Forelimb muscle (tissue), 1 donor: ENCODE measurements at places on chromosomes 2 and 18. TPM values are rescaled to one million over a fixed set of nuclear protein-coding genes. Genes with fewer than 3 reads are reported as not detected.

ANKRD30B gene
- polyA plus RNA-seq = 0.06 TPM

GKN2 gene
- polyA plus RNA-seq = not detected

EPHA4 gene
- 8.7 TPM for polyA plus RNA-seq

STON1 gene
- 8.1 TPM for polyA plus RNA-seq

RPRD1A gene
- 42.7 TPM for polyA plus RNA-seq

HTR2B gene
- polyA plus RNA-seq = 0.11 TPM

ASPRV1 gene
- polyA plus RNA-seq = 2.9 TPM

ZNF396 gene
- polyA plus RNA-seq = 0.96 TPM

HRH4 gene
- 0.08 TPM for polyA plus RNA-seq

DYTN gene
- polyA plus RNA-seq = not detected

RAB27B gene
- 0.61 TPM for polyA plus RNA-seq

ELOA2 gene
- not detected for polyA plus RNA-seq

- no peak for DNase-seq
Measured at GRCh38 chr2:102397209-102397608, 25.8 kb upstream of the IL18RAP start.

DNA sequence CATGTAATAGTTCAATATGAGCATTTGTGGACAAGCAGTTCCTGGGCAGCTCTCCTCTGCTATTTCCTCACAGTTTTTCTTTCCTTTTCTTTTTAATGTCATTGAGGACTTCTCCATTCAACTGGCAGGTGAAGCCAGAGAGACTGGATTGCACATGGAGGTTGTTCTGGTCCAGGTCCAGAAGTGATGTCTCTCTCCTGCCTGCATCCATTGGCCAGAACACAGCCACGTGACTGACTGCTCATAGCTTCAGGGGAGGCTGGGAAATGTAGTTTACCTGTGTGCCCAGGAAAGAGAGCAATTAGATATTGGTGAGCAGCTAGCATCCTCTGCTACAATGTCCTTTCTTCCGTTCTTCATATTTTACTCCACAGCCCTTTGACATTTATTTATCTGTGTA is 20.2 kb upstream of the ADAM23 start:
- no peak for DNase-seq

- no peak for DNase-seq
Measured at GRCh38 chr18:2970772-2971659, 41.9 kb downstream of the LPIN2 start.

GRCh38 chr2:174535083-174535482 is 48.3 kb upstream of the GPR155 start:
- DNase-seq = no peak

DNA sequence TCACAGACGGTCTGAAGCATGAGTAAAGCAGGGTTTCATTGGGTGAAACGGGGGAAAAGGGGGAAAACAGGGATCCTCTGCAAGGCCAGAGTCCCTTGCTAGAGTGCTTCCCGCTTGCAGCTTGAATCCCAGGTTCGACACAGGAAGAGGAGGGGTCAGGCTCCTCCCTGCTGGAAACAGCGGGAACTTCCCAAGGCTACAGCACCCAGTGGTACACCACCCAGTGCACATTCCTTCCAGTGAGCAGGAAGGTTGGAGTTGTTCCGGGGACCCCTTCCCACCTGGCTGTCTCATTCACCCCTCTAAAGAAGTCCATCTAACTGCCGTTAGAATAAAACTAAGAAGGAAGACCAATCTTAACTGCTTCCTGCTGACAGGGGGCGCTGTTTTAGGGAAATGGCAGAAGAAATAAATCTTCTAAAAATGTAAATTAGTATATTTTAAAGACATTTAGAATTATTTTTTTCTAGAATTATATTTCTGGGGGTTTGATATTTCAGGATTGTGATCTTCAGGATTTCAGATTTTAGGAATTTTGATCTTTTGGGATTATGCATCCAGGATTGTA is 230.9 kb downstream of the RBM43 start:
- no peak for DNase-seq

- no peak for DNase-seq
Measured at GRCh38 chr2:241009601-241010530, 11.4 kb downstream of the SNED1 start.

DNA sequence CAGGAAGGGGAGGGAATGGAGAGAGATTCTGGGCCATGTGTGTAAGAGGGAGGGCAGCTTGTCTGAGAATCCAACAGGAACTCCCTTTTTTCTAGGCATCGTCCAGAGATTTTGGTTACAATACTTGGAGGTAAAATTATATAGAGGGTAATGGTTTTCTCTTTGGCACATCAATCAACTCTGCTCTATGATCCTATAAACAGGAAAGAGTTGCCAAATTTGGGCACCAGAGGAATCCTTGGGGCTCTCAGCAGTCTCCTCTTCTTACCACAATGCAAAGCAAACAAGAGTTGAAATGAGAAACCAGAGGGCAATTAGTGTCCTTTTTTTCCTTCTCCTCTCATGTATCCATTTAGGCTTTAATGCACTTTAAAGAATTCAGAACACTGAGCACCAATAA is 243.4 kb downstream of the SLC8A1 start:
- no peak for DNase-seq

DNA sequence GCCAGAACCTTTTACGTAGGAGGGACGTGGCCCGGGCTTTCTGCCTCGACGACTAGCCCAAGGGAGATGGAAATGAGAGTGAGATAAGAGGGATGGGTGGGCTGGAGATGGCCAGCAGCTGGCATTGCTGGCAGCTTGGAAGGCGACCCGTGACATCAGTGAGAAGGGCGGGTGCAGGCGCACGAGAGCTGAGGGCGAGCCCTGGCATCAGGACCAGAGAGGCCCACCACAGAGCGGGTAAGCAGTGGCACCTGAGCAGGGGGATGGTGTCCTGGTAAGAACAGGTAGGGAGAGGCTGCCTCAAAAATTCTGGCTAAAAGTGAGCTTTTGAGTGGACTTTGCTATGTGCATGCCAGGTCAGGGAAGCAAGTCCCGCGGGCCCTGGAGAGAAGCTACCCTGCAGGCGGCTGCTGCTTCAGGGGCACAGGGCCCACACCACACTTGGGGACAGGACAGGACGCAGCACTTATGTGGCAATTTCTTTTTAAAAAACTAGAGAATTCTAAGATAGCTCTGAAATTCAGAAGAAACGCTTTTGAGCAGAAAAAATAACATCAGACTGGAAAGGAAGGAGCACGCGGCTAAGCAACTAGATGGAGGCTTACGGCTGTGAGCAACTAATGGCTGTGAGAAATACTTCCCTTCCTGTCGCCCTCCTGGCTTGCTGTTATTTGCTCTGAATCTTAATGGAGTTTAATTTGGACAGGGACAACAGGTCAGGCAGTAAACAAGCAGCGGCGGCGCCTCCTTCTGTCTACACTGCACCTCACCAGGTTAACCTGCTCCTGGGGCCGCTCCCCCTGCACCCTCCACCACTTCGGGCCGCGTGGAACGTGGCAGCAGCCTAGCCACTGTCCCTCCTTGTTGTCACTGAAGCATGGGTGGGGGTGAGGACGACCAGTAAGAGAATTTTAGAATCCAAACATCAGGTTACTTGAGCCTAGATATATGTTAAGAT is 20.5 kb downstream of the THAP4 start:
- DNase-seq = no peak

DNA sequence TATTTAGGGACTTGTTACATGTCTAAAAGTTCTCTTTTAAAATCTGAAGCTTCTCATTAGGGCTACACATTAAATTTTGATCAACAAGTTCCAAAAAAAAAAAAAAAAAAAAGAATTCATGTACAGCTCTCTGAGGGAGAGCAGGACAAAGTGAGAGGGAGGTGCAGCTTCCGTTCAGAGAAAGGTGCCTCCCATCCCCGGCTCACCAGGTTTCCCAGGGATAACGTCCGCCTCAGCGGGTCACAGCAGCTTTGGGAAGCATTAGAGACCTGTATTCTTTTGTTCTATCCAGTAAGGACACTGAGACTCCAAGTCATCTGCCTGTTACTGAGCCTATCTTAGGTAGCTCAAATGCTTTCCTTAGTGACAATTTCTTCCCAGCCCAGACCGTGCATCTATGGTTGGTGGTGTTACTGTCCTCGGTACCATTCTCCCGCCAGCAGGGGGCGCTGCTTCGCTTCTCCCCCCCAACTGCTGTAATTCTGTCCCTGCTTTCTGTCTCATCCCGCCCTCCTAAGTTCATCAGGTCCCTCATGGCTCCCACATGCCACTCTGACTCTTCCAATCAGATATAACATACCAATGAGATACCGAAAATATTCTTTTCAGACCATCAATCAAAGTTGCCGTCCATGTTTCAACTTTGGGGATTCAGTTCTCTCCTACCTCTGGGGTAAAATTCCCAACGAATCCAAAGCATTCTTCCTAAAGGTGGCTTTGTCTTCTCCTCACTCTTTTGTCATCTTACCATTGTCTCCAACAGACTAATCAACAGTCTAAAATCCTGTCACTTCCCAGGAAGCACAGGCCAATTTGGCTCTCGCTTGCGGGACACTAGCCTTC is 466.5 kb downstream of the METTL4 start:
- DNase-seq = no peak

- DNase-seq = no peak
Measured at GRCh38 chr18:77124452-77124922, 8.1 kb downstream of the MBP start.

GRCh38 chr2:101179982-101180381 is 28.8 kb upstream of the TBC1D8 start:
- no peak for DNase-seq

GRCh38 chr2:208103616-208104015 is 20.7 kb downstream of the CRYGD start:
- no peak for DNase-seq

DNA sequence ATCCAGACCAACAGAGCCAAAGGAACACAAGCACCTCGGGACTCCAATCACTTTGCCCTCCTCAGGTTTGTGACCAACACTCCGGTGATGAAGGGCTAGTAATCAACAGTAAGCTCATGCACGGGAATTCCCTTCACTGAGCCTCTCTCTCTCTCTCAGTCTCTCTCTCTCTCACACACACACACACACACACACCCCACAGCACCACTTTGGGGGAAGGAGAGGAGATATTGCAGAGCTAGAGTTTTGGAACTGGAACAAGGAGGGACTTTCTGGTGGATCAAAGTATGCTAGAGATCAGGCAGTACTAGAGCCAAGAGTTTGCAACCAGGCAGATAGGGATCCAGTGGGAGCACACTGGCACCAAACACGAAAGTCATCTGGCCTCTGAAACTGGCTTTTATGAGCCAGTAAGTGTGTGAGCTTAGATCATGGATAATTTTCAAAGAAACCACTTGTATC is 98.7 kb downstream of the ANKRD44 start:
- DNase-seq = no peak

DNA sequence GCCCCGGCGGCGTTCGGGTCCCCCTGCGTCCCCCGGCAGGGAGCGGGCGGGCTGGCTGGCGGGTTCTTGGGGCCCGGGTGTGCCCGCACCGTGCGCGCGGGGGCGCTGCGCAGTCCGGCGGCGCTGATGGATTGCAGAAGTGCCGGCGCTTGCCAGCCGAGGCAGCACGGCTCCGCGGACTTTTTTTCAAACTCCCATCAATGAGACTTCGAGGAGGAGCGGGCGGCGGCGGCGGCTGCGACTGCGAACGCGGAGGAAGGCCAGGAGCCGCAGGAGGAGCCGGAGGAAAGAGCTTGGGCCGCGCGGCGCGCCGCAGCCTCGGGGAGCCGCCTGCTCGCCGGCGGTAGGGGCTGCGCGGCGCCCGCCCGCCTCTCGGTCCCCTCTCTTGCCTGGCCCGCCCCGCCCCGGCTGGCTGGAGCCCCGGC is at the start of gene GLI2:
TSS of gene GLI2 (plus strand) at position 123 of the 425 bp plus-strand sequence. CDS start 61,453 bp downstream, outside the sequence.
- DNase-seq = no peak

DNA sequence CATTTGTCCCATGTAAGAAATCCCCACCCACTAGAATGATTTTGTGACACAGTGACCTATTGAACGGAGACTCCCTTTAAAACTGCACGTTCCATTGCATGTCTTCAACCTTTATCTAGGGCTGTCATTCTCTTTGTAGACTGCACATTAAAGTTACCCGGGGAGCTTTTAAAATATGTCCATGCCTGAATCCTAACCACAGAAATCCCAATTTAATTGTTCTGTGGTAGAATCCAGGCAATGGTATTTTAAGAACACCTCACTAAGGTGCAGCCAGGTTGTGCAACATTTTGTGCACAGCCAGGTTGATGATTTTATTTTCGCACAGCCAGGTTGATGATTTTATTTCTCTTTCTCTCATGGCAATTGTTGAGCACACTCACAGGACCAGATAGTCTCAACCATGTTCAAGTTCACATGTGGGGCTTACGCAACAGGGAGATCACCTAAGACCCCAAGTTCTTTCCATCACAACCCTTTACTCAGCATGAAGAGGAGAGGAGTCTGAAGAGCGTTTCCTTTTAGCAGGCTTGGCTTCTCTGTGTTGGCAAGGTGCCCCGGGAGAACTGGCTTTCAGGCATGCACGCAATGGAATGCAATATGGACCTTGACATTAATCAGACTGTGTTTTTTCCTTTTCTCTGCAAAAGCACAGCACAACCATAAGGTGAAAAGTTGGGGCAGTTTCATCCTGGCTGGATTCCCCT is 467.3 kb upstream of the ETAA1 start:
- no peak for DNase-seq

GRCh38 chr2:221166292-221166691 is 405.8 kb downstream of the EPHA4 start:
- peak; percentile 77 for DNase-seq

DNA sequence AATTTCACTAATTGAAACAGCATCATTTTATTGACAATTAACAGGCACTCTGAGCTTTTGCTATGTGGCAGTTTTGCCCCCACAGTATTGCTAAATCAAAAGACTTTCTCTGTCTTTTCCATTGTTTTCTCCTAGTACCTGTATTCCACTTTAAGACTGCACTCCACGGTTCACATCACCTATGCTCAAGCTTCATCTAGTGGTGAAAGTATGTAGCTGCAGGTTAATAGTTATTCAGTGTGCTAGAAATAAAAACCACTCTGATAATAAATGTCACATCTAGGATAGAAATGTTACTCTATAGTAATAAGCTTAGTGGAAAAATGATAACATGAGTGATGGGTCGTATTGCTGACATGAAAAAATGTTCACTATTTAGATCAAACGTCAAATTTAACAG is 24.6 kb downstream of the ARL6IP6 start:
- DNase-seq = no peak

DNA sequence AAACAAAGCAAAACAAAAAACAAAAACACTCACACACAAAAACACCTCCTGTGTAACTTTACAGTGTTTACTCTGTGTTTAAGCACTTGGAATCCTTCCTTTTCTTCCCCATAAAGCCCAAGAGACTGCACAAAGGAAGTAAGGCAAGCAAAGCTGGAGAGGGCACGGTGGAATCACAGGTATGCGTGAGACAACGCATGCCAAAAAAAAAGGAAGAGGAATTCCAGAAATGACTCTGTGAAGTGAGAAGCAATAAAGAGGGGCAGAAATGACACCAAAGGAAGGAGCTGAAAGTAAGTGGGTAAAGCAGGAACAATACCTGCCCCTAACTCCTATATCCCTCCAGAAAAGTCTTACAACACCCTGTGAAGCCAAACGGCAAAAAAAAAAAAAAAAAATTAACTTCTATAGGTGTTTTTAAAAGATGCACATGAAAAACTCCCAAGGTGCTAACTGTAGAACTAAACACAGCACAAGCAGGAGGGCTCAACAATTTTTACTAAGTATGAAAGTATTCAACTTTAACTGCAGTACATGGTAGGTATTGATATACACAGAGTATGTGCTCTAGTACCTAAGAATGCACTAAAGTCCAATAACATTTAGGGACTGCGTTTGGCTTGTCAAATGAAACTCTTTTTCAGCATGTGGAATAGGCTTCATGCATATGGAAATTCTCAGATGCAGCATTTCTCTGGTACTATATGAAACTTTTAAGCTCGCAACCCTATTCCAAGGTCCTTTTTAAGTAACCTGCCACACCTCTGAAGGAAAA is 9.1 kb downstream of the RND3 start:
- DNase-seq = no peak
